ENCODE measurements at places on chromosomes 12 and 14. TPM values are rescaled to one million over a fixed set of nuclear protein-coding genes. Genes with fewer than 3 reads are reported as not detected.
A peak's percentile ranks its signal among the peaks of the same experiment; 100 is the strongest.

LRP1-AS gene
- total RNA-seq = not detected

ATF1 gene
- 52.2 TPM for total RNA-seq

AKAP3 gene
- 0.26 TPM for total RNA-seq

PPP1R1A gene
- total RNA-seq = 0.23 TPM

SYT1 gene
- total RNA-seq = 3.0 TPM

ARHGEF25 gene
- total RNA-seq = 10.5 TPM

DNA sequence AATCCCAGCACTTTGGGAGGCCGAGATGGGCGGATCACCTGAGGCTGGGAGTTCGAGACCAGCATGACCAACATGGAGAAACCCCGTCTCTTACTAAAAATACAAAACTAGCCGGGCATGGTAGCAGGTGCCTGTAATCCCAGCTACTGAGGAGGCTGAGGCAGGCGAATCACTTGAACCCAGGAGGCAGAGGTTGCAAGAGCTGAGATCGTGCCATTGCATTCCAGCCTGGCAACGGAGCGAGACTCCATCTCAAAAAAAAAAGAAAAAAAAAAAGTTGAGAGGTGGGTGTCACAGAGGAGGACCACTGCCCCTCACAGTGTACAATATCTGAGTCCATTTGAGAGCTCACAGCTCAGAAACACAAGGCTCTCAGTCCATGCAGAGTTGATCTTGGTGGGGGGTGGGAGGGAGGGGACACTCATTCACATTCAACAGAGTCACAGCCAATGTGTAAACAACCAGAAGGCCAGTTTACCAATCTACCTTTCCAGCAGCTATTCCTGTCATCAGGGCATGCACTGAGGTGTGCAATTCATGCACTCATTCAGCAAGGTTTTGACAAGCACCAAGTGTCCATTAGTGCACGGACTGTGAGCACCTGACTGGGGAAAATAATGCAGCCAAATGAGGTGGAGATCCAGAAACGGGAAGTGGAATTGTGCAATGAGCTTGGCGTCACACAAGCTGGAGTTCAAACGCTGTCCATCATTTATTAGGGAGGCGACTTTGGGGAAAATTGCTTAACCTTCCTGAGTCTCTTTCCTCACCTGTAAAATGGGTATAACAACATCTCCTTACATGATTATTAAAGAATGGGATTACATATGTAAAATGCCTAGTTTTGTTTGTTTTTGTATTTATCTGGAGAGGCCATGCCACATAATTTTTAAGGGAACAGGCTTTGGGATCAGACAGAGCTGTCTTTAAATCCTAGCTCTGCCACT, 4.4 kb upstream of the EIF5 start:
- H3K27ac ChIP-seq = no peak overlapping the region
- H3K4me1 ChIP-seq = peaks cover 11% of the 10 kb centered on the region
- no peaks in the 10 kb centered on the region for H3K36me3 ChIP-seq
- H3K27me3 ChIP-seq = no peaks in the 10 kb centered on the region

GRCh38 chr12:42237052-42237852, 796 bp downstream of the YAF2 start:
- no peaks in the 10 kb centered on the region for H3K36me3 ChIP-seq
- peak overlapping the region; percentile 69 for H3K4me3 ChIP-seq
- peak; percentile 30 for DNase-seq

- H3K27ac ChIP-seq = no peak overlapping the region
- no peaks in the 10 kb centered on the region for H3K27me3 ChIP-seq
- H3K4me1 ChIP-seq = no peaks in the 10 kb centered on the region
- no peaks in the 10 kb centered on the region for H3K36me3 ChIP-seq
These were observed 1537.1 kb upstream of the FLRT2 start for GRCh38 chr14:83992857-83993256.

- no peak for DNase-seq
- no peak overlapping the region for H3K27ac ChIP-seq
- H3K4me1 ChIP-seq = no peaks in the 10 kb centered on the region
- H3K36me3 ChIP-seq = no peaks in the 10 kb centered on the region
These were observed 96.3 kb downstream of the ST8SIA1 start for GRCh38 chr12:22238211-22238610.

GRCh38 chr12:51395283-51396230, 4.4 kb upstream of the GALNT6 start:
- no peak for DNase-seq
- H3K27ac ChIP-seq = no peak overlapping the region
- no peak overlapping the region for H3K4me3 ChIP-seq
- H3K36me3 ChIP-seq = peaks cover 3% of the 10 kb centered on the region
- H3K4me1 ChIP-seq = peaks cover 6% of the 10 kb centered on the region
- peaks cover 4% of the 10 kb centered on the region for H3K27me3 ChIP-seq

GRCh38 chr14:89458713-89459420, 41.8 kb upstream of the FOXN3 start:
- no peak overlapping the region for H3K4me3 ChIP-seq
- H3K27me3 ChIP-seq = no peaks in the 10 kb centered on the region
- no peak overlapping the region for H3K27ac ChIP-seq
- H3K4me1 ChIP-seq = no peaks in the 10 kb centered on the region
- no peaks in the 10 kb centered on the region for H3K36me3 ChIP-seq

DNA sequence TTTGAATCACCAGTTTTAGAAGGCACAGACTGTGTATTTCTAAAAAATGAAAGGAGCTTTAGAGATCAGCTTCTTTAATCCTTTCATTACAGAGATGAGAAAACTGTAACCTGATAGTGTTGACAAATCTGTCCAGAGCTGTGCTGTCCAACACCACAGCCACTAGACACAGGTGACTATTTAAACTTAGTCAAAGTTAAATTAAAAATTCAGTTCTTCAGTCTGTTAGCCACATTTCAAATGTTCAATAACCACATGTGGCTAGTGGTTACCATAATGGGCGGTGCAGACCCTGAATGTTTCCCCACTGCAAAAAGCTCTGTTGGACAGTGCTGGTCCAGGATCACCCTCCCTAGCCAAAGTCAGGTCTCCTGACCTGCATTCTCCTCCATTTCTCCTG, 21.6 kb downstream of the DAD1 start:
- peaks cover 16% of the 10 kb centered on the region for H3K36me3 ChIP-seq
- H3K4me3 ChIP-seq = no peak overlapping the region
- no peak for DNase-seq
- H3K4me1 ChIP-seq = no peaks in the 10 kb centered on the region
- H3K27ac ChIP-seq = no peak overlapping the region
- no peaks in the 10 kb centered on the region for H3K27me3 ChIP-seq

GRCh38 chr14:86333493-86333892, 803.5 kb downstream of the FLRT2 start:
- DNase-seq = no peak
- H3K4me3 ChIP-seq = no peak overlapping the region
- no peak overlapping the region for H3K27ac ChIP-seq
- no peaks in the 10 kb centered on the region for H3K27me3 ChIP-seq
- no peaks in the 10 kb centered on the region for H3K36me3 ChIP-seq

GRCh38 chr12:28425526-28425925, 235.3 kb downstream of the CCDC91 start:
- no peak overlapping the region for H3K27ac ChIP-seq
- no peak for DNase-seq
- H3K36me3 ChIP-seq = no peaks in the 10 kb centered on the region
- H3K4me1 ChIP-seq = no peaks in the 10 kb centered on the region

DNA sequence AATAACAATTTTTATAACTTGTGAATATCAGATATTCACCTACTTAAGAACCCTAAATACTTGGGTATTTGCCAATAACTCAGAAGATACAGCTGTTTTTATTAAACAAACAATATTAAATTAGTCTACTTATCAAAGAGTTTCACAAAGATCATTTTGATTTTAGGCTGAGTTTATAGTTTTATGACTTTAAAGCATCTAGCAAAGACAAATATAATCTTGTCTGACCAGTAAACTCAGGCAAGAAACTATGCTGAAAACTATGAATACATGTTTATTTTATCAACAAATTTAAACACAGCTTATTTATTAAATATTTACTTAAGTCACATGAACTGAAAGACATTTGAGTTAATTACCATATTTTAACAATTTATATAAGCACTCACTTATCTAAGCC, 18.5 kb upstream of the SERPINA1 start:
- no peaks in the 10 kb centered on the region for H3K27me3 ChIP-seq
- no peak overlapping the region for H3K27ac ChIP-seq
- H3K36me3 ChIP-seq = no peaks in the 10 kb centered on the region

GRCh38 chr12:65106948-65107347, 14.2 kb downstream of the WIF1 start:
- no peaks in the 10 kb centered on the region for H3K27me3 ChIP-seq
- no peaks in the 10 kb centered on the region for H3K36me3 ChIP-seq
- no peaks in the 10 kb centered on the region for H3K4me1 ChIP-seq
- no peak overlapping the region for H3K27ac ChIP-seq
- no peak overlapping the region for H3K4me3 ChIP-seq

- H3K36me3 ChIP-seq = no peaks in the 10 kb centered on the region
- H3K4me3 ChIP-seq = no peak overlapping the region
- no peaks in the 10 kb centered on the region for H3K4me1 ChIP-seq
- no peak for DNase-seq
These were observed 78.8 kb downstream of the ERC1 start for GRCh38 chr12:1069846-1070245.

DNA sequence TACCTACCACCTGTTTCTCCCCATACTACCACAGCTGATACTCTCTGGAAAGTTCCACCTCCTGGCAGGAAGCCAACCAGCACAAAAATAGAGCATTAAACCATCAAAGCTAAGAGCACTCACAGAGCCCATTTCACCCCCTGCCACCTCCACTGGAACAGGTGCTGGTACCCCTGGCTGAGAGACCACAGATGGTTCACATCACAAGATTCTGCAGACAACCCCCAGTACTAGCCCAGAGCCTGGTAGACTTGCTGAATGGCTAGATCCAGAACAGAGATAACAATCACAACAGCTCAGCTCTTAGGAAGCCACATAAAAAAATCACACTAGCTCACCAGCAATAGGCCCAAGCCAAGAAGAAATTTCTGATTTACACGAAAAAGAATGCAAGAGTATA, 855.2 kb downstream of the FSCB start:
- no peak overlapping the region for H3K27ac ChIP-seq
- H3K4me1 ChIP-seq = no peaks in the 10 kb centered on the region
- no peak overlapping the region for H3K4me3 ChIP-seq
- DNase-seq = no peak
- no peaks in the 10 kb centered on the region for H3K27me3 ChIP-seq

DNA sequence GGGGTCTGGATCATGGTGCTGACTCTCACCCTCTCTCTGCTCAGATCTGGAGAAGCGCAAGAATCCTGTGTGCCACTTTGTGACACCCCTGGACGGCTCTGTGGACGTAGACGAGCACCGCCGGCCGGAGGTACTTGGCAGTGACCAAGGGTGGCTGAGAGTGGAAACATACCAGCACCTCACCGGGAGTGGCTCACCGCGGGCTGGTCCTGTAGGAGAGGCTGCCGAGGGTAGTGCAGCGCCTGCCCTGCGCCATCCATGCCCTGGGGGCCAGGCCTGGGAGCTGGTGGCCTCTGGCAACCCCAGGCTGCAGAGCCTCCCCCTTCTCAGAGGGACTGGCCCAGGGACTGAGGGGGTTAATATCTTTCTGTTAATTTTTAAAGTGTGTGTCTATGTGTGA, 46.2 kb downstream of the IL31 start:
- no peaks in the 10 kb centered on the region for H3K27me3 ChIP-seq
- peak overlapping the region; percentile 15 for H3K27ac ChIP-seq
- peaks cover 10% of the 10 kb centered on the region for H3K36me3 ChIP-seq
- peaks cover 39% of the 10 kb centered on the region for H3K4me1 ChIP-seq
- no peak overlapping the region for H3K4me3 ChIP-seq

DNA sequence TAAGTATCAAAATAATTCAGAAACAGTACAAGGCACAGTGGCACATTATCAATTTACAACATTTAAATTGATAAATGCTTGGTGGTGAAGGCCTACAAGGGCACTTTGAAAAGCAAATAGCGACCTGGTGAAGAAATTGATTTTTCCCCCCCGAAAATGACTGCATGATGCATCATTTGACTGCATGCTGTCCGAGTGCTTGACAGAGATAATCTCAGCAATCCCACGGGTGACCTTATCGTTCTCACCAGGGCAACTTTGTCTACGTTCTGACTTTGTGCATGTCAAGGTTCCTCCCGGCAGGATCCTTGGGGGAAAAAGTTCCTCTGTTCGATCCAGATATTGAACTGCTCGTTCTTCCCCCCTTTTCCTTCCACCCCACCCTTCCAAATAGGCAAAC, 384.8 kb downstream of the EGLN3 start:
- no peaks in the 10 kb centered on the region for H3K27me3 ChIP-seq
- H3K36me3 ChIP-seq = no peaks in the 10 kb centered on the region
- no peaks in the 10 kb centered on the region for H3K4me1 ChIP-seq
- H3K27ac ChIP-seq = no peak overlapping the region

GRCh38 chr14:21068521-21069387, 1.4 kb upstream of the ARHGEF40 start:
- H3K4me3 ChIP-seq = peak overlapping the region; percentile 62
- H3K27me3 ChIP-seq = 0 out of 2 replicates have a peak, but pooled peaks cover 2% of the 10 kb centered on the region
- H3K36me3 ChIP-seq = no peaks in the 10 kb centered on the region
- H3K4me1 ChIP-seq = peaks cover 7% of the 10 kb centered on the region

GRCh38 chr14:79842270-79842669, 369.0 kb downstream of the DIO2 start:
- H3K27me3 ChIP-seq = no peaks in the 10 kb centered on the region
- no peak overlapping the region for H3K4me3 ChIP-seq
- H3K4me1 ChIP-seq = no peaks in the 10 kb centered on the region
- H3K36me3 ChIP-seq = no peaks in the 10 kb centered on the region
- no peak overlapping the region for H3K27ac ChIP-seq

GRCh38 chr12:112713471-112713870, 78.1 kb upstream of the RPH3A start:
- no peaks in the 10 kb centered on the region for H3K4me1 ChIP-seq
- DNase-seq = no peak
- H3K27me3 ChIP-seq = peaks cover 2% of the 10 kb centered on the region
- H3K27ac ChIP-seq = no peak overlapping the region

GRCh38 chr12:105945880-105946279, 192.9 kb downstream of the NUAK1 start:
- H3K4me3 ChIP-seq = no peak overlapping the region
- H3K27ac ChIP-seq = no peak overlapping the region
- DNase-seq = no peak
- H3K36me3 ChIP-seq = no peaks in the 10 kb centered on the region
- no peaks in the 10 kb centered on the region for H3K4me1 ChIP-seq

DNA sequence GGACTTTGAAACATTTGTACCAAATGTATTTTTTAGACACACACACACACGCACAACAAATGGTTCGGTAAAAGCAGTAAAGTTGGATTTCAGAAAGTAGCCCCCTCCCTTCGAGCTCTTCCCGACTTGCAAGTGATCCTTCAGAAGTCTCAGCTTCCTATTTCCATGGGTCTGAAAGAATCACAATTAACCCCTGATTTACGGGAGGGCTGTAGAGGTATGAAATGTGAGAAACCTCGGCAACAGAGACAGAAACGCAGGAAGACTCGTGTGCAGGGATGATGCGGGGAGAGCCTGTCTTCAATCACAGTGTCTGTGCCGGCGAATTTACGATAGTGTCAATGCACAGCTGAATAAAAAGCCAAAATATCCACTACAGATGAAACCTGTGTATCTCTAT, 60.7 kb upstream of the VRK1 start:
- peaks cover 3% of the 10 kb centered on the region for H3K4me1 ChIP-seq
- no peak for DNase-seq
- no peak overlapping the region for H3K4me3 ChIP-seq
- H3K36me3 ChIP-seq = no peaks in the 10 kb centered on the region
- peaks cover 17% of the 10 kb centered on the region for H3K27me3 ChIP-seq
